Renal cortical epithelial cell (primary cell): ENCODE measurements at places on chromosomes 5 and 9.
A peak's percentile ranks its signal among the peaks of the same experiment; 100 is the strongest.

DNA sequence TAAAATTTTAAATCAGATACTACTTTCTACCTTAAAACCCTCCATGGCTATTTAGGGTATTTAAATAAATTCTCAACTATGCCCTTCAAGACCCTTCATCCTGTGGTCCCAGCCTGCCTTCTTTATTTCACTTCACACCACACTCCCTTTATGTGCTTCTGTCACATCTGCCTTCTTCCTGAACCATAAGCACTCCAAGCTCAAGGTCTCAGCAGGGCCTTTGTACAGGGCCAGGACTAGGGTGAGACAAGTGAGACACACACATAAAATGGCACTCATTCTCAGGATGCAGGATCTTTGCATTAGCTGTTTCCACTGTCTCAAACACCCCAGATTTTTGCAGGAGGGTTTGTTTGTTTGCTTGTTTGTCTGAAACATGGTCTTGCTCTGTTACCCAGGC lies 7.6 kb downstream of the ITK start:
- DNase-seq, result no peak

- DNase-seq, result no peak
Observed at GRCh38 chr5:134714541-134714940, 23.8 kb upstream of the CAMLG start.

DNA sequence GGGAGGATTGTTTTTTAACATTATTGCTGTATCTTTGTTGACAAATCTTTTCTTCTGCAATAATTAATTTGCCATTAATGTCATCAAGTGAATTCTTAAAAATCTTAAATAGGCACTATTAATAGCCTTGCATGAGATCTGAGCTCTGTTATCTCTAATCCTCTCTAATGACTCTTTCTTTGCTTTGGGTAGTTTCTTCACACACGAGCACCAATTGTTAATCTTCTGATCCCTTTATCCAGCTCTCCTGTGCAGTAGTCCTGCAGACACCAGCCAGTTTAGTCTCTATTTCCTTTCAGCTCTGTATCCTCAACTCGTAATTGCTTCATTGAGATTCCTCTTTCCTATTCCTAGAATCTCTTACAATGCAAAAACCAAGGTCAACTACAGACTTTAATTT lies 8.1 kb downstream of the SPINK14 start:
- no peak for DNase-seq

GRCh38 chr5:150035139-150035895 lies 34.8 kb downstream of the HMGXB3 start:
- DNase-seq, result no peak

- DNase-seq, result no peak
Observed at GRCh38 chr5:119395080-119395836, 39.4 kb downstream of the TNFAIP8 start.

DNA sequence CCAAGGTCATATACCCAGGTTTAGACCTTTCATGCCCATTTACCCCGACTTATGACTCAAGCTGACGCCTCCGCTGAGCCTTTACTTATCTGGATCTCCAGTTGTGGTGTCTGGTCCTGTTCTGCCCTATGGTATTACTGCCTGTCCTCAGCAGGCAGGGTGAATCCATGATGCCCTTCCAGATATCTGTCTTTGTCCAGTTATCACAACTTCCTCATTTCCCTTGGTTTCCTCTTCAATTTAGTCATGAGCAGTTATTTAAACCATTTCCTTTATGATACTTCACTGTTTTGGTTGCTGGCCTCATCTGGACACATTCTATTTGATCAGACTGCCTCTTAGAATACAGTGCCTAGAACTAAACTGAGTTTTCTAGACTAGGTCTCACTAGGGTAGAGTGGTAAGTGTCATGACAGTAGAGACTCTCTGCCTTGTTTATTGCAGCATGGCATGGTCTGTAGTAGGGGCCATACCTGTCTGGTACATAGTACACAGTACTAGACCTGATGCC lies 93.3 kb downstream of the MELK start:
- DNase-seq, result no peak

DNA sequence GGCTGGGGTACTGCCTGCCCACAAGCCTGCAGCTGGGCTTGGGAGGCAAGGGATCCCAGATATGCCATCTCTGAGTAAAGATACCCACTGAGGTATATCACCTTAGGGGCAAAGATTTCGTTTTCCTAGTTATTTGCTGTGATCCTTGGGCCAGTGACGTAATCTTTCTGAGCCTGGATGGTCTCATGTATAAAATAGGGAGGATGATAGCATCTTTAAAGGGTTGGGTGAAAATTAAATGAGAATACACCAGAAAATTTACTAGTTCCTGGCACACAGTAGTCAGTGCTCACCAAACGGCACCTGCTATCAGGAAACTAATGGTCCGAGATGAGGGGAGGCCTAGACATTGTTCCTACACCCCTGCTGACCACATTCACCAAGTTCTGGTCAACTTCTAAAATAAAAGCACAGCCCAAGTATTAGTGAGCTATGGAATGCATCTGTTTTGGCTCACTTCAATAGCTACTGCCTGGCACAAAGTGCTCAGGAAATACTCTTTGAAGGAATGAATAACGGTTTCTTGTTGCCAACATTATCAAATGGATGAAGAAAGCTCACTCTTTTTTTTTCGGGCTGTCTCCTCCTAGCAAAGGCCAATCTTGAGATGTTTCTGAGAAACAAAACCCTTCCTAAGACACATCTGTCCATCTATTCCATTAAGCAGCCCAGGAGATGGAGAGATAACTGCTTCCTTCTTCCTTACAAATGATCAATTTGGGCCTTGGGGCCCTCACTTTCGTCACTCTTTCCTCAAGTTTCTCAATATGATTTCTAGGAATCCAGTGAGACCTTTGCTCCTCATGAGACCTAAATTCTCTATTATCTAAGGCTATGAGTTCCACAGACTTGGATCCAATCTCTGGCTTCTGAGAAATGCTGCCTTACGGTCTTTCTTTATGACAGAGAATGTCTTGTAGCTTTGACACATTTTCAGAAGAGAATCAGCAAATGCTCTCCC lies 98.2 kb downstream of the DPYSL3 start:
- DNase-seq, result no peak

DNA sequence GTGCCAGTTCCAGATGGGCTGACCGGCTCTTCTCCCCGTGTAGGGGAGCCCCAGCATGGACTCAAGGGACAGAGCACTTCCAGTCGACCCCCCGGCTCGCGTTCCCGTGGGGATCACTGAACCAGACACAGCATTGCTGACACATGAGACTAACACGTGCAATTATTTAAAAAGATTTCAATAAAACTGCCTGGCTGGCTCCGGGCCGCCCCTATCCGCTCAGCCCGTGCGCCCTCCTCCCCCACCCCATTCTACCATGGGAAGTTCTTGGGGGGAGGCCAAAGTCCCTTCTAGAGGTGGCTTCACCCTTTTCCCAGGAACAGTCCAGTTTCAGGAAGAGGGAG lies 4.7 kb downstream of the TESK1 start:
- DNase-seq, result no peak

DNA sequence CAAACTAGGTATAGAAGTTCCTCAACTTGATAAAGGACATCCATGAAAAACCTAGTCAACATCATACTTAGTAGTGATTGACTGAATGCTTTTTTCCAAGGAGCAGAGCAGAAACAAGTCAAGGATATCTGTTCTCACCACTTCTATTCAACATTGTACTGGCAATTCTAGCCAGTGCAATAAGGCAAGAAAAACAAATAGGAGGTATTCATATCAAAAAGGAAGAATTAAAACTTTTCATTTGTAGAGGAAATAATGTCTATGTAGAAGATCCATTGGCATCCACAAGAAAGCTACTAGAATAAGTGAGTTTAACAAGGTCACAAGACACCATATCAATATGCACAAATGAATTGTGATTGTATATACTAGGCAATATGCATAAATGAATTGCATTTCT lies 28.2 kb upstream of the ORM1 start:
- DNase-seq, result no peak

DNA sequence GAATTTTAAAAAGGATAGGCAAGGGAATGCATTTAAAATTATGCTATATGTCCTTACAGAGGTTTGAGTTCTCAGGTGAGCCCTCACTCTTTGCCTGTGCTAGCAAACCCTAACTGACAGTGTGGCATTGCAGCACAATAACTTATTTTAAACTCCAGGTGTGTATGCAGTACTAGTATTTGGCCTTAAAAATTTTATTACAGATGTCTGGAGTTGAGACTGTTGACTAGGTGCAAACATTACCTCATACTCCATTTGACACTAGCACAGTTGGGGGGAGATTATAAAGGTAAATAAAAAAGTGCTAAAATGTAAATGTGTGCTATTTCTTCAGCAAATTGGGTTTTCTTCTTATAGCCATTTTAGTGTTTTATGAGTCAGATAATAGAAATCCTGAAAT lies 407.7 kb downstream of the SH3GL2 start:
- no peak for DNase-seq

DNA sequence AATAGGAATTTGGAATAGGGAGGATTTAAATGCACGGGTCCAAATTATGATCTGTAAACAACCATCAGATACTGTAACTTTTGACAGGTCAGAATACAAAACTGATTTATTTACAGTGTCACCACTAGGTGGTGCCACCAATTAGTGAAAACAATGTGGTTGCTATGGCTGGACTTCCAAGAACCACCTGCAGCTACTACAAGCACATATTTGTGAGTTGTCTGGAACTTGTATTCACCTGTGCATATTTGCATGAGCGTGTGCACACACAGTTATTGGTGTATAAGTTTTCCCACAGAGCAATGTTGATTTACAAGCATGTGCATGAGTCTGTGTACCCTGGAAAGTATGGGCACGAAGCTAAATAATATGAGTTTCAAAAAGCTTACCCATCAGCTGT lies 3.0 kb upstream of the HRCT1 start:
- peak; percentile 76 for DNase-seq

- DNase-seq, result peak; percentile 28
Observed at GRCh38 chr9:110769667-110770066, 101.1 kb downstream of the MUSK start.
